ENCODE measurements at places on chromosomes 3 and 15. TPM values are rescaled to one million over a fixed set of nuclear protein-coding genes. Genes with fewer than 3 reads are reported as not detected.

Gene BCL2A1
- total RNA-seq = 0.55 TPM

Gene CLDN18
- not detected for total RNA-seq

Gene REC114
- total RNA-seq = 0.84 TPM

Gene SNTN
- total RNA-seq = not detected

Gene IL17RD
- 4.4 TPM for total RNA-seq

Gene PLA2G4D
- not detected for total RNA-seq

Gene ALDH1A2
- 10.4 TPM for total RNA-seq

Gene MKRN2OS
- not detected for total RNA-seq
